ENCODE measurements at places on chromosomes 4 and X.

DNA sequence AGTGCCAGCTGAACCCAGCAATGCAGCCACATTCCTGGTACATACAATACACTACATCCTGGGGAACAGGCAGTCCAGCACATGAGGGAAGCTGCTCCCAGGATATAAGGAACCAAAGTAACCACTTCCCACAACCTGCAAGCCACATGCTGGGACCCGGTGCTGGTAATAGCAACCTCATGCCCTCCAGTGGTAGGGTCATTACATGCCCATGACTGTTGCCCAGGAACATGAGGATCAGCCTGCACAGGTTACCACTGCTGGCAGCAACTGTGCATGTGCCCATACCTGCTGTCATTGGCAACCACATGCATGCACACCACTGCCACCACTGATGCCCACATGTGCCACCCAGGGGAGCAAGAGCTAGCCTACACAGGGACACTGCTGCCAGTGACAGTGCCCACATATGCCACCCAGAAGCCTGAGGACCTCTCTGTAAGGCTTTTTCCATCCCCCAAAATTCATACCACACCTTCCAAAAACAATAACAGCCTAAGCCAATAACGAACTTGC is 1982.5 kb downstream of the ARAP2 start:
- DNase-seq: no peak

- no peak for DNase-seq
Measured at GRCh38 chrX:97405031-97405660, 521.4 kb downstream of the RPA4 start.

DNA sequence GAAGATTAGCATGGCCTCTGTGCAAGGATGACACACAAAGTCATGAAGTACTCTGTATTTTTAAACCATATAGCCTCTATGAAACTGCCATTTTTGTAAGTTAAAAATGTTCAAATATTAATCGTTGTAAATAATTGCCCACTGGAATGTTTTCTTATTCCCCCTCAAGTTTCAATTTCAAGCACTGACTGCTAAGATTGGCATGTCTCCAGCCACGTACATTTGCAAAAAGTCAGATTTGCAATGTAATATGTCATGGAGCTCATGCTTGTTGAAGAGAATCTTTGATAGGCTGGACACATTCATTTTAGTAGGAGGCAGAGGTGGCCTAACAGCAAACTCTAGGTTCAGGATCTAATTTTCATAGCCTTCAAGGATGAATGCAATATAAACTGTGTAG is 124.7 kb downstream of the CBR4 start:
- DNase-seq: no peak

DNA sequence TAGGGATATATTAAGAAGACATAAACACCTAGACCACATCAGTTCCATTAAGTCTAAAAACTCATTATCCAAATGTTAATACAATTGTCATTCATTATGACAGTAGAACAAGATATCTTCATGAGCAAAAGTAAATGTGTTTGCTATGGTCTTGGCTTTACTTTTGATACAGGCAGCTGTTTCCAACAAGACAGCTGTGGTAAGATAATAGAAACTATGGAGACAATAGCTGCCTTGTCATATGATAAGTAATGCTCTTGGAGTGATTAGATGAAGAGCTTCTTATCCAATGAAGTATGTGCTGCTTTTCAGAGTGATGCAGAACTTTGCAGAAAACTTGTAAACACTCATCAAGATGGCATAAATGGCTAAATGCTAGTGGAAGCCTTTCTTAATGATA is 1066.0 kb downstream of the FSTL5 start:
- DNase-seq: no peak

GRCh38 chr4:1240721-1241465 is 8.0 kb downstream of the CTBP1 start:
- no peak for DNase-seq

DNA sequence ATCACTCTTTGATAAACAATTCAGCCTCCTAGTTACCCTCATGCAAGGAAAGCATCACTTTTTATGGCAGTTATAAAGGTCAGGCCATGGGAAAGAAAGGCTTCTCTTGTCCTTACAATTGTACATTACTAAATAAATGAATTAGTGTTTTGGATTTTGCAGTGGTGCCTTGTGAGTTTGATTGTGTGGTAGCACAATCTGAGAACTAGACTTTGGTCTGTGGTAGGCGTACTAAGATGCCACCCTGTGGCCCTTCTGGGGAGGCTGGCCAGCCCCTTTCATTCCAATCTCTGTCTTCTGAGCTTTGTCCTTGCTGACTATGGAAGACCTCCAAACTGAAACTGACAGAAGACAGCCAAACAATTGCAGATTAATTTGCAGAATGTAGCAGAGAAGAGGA is 14.6 kb upstream of the HNRNPD start:
- no peak for DNase-seq

DNA sequence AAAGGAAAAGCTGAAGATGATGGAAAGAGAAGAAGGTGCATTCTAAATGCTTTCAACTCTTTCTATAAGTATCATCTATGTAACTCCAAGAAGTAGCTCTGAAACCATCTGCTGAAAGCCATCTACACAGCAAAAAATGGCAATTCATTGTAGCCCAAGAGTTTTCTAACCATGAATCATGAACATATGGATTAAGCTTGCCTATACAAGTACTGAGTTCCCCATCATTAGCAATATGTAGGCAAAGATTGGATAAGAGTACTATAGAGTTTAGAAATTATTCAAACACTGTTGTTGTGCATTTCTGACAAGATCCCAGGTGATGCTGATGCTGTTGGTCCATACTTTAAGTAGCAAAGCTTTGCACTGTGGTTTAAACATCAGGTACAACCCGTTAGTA is 11.2 kb downstream of the DAPP1 start:
- no peak for DNase-seq

Measured in chondrocyte (in vitro differentiated cells).